ENCODE measurements at places on chromosomes 5 and 9. TPM values are rescaled to one million over a fixed set of nuclear protein-coding genes. Genes with fewer than 3 reads are reported as not detected.
A peak's percentile ranks its signal among the peaks of the same experiment; 100 is the strongest.

GRCh38 chr5:93163010-93163663 lies 417.9 kb downstream of the NR2F1-AS1 start:
- no peaks in the 10 kb centered on the region for H3K27me3 ChIP-seq
- H3K4me1 ChIP-seq = no peaks in the 10 kb centered on the region
- no peak overlapping the region for H3K4me3 ChIP-seq
- H3K36me3 ChIP-seq = no peaks in the 10 kb centered on the region
- DNase-seq = no peak

- no peak overlapping the region for H3K27ac ChIP-seq
- no peak overlapping the region for H3K4me3 ChIP-seq
- DNase-seq = no peak
- H3K27me3 ChIP-seq = peaks cover 3% of the 10 kb centered on the region
- no peaks in the 10 kb centered on the region for H3K36me3 ChIP-seq
These were observed 943.8 kb downstream of the NR2F1-AS1 start for GRCh38 chr5:92637247-92637646.

DNA sequence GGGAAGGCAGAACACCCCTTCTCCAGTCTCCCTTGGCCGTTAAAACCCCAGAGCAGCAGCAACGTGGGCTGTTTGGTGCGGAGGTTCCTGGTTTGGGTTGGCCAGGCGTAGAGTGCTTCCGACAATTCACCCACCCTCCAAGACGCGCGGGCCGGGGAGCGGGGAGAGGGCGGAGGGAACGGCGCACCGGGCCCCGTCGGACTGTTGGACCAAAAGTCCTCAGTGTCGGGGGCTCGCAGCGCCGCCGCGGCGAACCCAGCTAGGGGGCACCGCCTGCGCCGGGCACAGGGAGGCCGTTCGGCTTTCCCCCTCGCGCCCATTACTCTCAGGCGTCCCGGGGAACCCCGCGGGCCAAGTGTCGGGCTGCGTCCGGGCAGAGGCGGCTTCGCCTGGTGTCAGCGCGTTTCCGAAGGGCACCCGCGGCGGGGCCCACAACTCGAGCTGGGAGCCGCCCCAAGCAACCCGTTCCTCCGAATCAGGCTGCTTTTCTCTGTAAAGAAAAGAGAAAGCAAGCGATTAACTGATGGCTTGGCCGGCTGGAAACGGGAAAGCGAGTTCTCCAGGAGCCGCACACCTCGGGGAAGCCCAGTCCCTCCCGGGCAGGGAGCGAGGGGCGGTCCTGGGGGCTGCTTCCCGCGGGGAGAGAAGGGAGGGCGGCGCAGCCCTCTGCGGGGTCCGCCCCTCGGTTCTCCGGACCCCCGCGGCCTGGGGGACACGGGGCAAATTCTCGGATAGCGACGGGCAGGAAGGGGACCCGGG lies 145.5 kb downstream of the ERCC6L2 start:
- H3K4me3 ChIP-seq = peak overlapping the region; percentile 55
- H3K27ac ChIP-seq = no peak overlapping the region
- peaks cover 2% of the 10 kb centered on the region for H3K36me3 ChIP-seq
- peak; percentile 84 for DNase-seq

DNA sequence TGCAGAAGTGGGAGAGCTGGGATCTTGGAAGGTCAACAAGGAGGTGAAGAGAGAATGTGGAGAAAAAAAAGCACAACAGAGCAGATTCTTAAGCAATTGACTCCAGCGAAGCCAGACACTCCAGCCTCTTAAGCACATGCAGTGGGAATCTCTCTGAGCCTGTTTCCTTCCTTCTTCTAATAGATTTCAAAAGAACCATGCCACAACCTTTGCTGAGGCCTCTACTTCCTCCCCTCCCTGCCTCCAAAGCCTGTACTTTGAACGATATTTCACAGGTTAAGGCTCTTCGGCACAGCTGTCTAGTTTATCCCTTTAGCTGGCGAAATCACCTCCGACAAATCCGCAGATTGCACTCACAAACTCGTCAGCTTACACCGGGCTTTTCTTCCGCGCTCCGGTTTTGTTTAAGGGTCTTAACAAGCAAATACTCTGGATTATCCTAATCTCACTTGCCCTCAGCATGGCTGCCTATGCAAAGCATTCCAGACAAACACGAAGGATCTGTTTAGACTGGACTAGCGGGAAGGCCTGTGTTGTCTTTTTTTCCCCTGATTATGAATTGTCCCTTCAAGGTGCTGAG lies 211.6 kb upstream of the PANK3 start:
- no peaks in the 10 kb centered on the region for H3K4me1 ChIP-seq
- no peak overlapping the region for H3K27ac ChIP-seq
- H3K27me3 ChIP-seq = no peaks in the 10 kb centered on the region
- DNase-seq = no peak
- no peaks in the 10 kb centered on the region for H3K36me3 ChIP-seq

F2RL2 gene
- 0.51 TPM for total RNA-seq

DNA sequence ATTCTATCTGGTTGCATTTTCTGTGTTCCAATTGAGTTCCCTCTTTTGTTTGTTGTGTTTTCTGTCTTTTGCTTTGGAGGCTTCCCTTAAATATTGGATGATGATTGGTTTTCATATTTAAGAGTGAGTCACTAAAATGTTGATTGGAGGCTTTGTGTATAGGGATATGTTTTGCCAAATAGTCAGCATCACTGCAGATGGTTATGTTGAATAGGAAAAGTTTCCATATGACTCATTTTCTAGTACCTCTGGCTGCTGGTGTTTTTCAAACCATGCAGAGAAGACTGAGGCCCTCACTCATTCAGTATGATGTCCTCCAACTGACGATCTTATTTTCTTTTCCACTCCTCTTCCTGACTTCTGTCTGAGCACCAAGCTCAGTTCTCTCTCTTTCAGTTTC lies 1290.0 kb downstream of the EFNA5 start:
- H3K36me3 ChIP-seq = no peaks in the 10 kb centered on the region
- H3K4me3 ChIP-seq = no peak overlapping the region
- H3K27me3 ChIP-seq = no peaks in the 10 kb centered on the region
- H3K4me1 ChIP-seq = no peaks in the 10 kb centered on the region
- no peak for DNase-seq

WDR38 gene
- not detected for total RNA-seq

DNA sequence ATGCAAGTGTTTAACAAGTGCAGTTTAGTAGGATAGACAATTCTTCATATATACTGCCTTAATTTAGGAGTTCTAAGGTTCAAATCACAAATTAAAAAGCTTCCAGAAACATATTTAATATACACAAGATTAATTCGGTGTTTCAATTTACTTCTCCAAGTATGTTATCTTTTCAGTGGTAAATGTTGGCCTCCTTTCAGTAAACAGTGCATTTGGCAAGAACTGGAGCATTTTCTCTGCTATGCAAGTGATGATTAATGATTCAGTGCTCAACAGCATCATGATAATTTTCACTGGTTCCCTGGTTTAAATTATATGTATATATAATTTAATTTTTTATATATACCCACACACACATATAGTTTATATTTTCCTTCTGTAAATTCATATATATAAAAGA lies 541.7 kb downstream of the EFNA5 start:
- no peak overlapping the region for H3K4me3 ChIP-seq
- no peaks in the 10 kb centered on the region for H3K4me1 ChIP-seq
- no peaks in the 10 kb centered on the region for H3K27me3 ChIP-seq
- no peaks in the 10 kb centered on the region for H3K36me3 ChIP-seq

GADD45G gene
- total RNA-seq = 4.5 TPM

GNPDA1 gene
- total RNA-seq = 18.7 TPM

GRCh38 chr9:81898851-81899250 lies 29.4 kb upstream of the SPATA31D4 start:
- H3K27me3 ChIP-seq = no peaks in the 10 kb centered on the region
- no peaks in the 10 kb centered on the region for H3K36me3 ChIP-seq
- no peak overlapping the region for H3K4me3 ChIP-seq
- no peak overlapping the region for H3K27ac ChIP-seq
- no peak for DNase-seq

PDE8B gene
- 42.6 TPM for total RNA-seq

GRCh38 chr9:96460470-96460869 lies 10.5 kb downstream of the HABP4 start:
- no peaks in the 10 kb centered on the region for H3K36me3 ChIP-seq
- DNase-seq = no peak
- no peak overlapping the region for H3K4me3 ChIP-seq
- peaks cover 5% of the 10 kb centered on the region for H3K4me1 ChIP-seq
- H3K27me3 ChIP-seq = no peaks in the 10 kb centered on the region

DNA sequence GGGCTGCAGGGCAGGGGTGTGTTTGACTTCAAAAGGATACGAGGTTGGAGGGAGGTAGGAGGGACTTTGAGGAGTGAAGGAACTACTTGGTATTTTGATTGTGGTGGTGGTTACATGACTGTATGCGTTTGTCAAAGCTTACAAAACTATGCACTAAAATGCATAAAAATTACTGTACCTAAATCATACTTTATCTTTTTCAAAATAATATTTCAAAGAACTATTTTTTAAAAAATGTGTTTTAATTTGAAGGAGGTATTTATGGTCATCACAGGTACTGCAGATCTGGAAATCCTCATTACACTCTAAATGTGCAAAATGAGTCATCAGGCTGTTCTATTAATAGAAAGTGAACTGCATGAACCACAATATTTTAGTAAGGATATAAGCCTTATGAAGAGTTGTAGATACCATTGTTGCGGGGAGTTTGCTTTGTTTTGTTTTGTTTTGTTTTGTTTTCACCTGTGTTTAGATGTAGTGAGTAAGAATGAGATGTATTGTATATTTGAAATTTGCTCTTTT lies 116.9 kb downstream of the ARRDC3 start:
- H3K36me3 ChIP-seq = no peaks in the 10 kb centered on the region
- H3K27ac ChIP-seq = no peak overlapping the region
- H3K27me3 ChIP-seq = no peaks in the 10 kb centered on the region
- DNase-seq = no peak
- no peak overlapping the region for H3K4me3 ChIP-seq

BARX1 gene
- total RNA-seq = 0.23 TPM

DNA sequence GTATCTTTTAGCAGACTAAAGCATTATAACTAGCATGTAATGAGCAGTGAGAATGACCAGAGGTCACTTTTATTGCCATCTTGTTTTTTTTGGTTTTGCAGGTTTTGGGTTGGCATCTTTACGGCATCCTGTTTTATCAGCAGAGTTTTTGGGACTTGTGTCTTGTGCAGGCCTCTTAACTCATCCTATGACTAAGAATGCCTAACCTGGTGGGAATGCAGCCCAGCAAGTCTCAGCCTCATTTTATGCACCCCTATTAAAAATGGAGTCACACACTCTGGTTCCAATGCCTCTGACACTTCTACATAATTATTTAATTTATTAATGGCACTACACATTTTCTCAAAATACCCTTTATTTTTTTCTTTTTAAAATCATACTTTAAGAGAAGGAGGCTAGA lies 726.5 kb upstream of the RIOK2 start:
- no peaks in the 10 kb centered on the region for H3K36me3 ChIP-seq
- no peaks in the 10 kb centered on the region for H3K4me1 ChIP-seq
- no peak for DNase-seq
- no peak overlapping the region for H3K4me3 ChIP-seq
- no peaks in the 10 kb centered on the region for H3K27me3 ChIP-seq
- no peak overlapping the region for H3K27ac ChIP-seq

DNA sequence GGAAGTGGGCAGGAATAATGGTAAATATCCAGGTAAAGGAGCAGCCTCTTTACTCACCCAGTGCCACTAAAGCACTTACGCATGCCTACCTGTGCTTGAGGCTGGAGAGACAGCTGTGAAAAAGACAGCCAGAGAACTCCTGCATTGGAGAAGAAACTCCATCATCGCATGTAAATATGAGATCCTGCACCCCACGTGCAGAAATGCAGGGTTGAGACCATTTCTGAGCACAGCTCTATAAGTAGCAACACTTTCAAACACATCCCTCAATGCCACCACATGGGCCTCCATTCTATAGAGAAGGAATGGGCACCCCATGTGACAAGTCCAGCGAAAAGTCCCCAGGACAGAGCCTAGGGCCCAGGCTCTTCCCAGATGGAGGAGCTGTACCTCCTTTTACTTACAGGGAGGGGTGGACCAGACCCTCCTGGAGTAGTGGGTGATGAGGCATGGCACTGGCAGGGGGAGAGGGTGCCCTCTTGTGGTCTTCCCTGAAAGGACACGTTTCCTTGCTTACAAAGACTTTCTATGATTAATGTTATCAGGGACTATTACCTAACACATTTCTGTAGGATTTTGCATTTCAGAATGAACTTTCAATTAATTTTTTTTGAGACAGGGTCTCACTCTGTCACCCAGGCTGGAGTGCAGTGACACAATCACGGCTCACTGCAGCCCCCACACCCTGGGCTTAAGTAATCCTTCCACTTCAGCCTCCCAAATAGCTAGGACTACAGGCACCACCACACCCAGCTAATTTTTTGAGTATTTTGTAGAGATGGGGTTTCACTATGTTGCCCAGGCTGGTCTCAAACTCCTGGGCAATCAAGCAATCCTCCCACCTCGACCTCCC lies 55.3 kb upstream of the IL17B start:
- H3K4me1 ChIP-seq = no peaks in the 10 kb centered on the region
- no peak for DNase-seq
- H3K36me3 ChIP-seq = no peaks in the 10 kb centered on the region
- peak overlapping the region; percentile 2 for H3K27ac ChIP-seq

GRCh38 chr5:69416180-69416579 lies 1.3 kb downstream of the MARVELD2 start:
- no peak overlapping the region for H3K27ac ChIP-seq
- no peak for DNase-seq
- H3K4me1 ChIP-seq = no peaks in the 10 kb centered on the region

- no peaks in the 10 kb centered on the region for H3K4me1 ChIP-seq
- no peaks in the 10 kb centered on the region for H3K27me3 ChIP-seq
- H3K4me3 ChIP-seq = no peak overlapping the region
- no peaks in the 10 kb centered on the region for H3K36me3 ChIP-seq
- no peak for DNase-seq
- H3K27ac ChIP-seq = peak overlapping the region; percentile 43
These were observed 14.3 kb downstream of the FNBP1 start for GRCh38 chr9:130028493-130029222.

DNA sequence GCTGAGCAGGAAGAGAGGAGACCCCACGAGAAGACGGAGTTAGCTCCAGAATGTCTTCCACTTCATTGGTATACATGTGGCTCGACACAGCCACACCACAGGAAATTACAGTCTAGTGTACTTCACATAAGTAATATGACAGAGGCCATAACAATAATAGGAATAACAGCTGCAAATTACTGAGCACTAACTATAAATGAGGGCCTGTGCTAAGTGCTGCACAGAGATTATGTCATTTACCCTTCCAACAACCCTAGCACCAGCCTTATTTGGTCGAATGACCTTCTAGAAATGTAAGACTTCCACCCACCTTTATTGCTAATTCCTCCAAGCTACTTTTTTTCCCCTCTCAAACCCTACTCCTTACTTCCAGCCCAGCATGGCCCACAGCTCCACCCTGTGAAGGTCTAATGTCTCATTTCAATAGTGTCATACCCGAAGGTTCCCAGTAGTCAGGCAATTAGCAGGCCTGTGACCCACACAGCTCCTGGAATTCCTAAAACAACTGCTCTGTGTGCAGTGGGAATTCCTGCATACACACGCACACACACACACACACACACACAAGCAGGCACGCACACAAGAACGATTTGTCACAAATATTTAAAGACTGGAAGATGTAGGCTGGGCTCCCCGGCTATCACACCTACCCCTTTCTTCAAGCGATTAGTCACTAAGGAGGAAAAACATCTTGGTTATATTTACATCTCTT lies 134.5 kb downstream of the FRMD3 start:
- no peaks in the 10 kb centered on the region for H3K36me3 ChIP-seq
- no peak for DNase-seq
- no peak overlapping the region for H3K27ac ChIP-seq
- no peak overlapping the region for H3K4me3 ChIP-seq
